Stimulated activated CD4-positive, alpha-beta T cell treated with anti-CD3 and anti-CD28 coated beads, TNF-alpha, amount 100 ng/mL, for 4 hours (primary cell): ENCODE measurements at places on chromosomes 2 and 18.

- DNase-seq = no peak
These were observed 6.8 kb downstream of the CCBE1 start for GRCh38 chr18:59690186-59690982.

- no peak for DNase-seq
These were observed 580.9 kb upstream of the HNMT start for GRCh38 chr2:137383391-137383790.

- peak; percentile 39 for DNase-seq
These were observed 79.7 kb upstream of the MSH2 start for GRCh38 chr2:47323009-47323821.

- no peak for DNase-seq
These were observed 27.7 kb upstream of the KDM3A start for GRCh38 chr2:86413296-86414094.

GRCh38 chr2:232376713-232377112, 1.8 kb upstream of the ALPP start:
- DNase-seq = no peak

DNA sequence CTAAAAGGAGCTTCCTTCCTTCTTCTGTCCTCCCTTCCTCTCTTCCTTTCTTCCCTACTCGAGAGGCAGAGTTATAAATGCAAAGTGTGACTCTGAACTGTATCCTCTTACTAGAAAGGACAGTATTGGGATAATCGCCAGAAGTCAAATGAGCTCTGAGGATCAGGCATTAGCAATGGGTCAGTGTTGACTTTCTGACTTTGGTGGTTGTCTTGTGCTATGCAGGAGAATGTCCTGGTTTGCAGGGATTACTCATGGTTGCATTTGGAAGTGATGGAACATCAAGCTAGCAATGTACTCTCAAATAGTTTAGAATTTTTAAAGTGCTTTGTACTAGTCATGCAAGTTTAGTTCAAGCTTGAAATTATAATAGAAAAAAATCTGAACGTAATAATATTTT, 115.6 kb downstream of the TXNL1 start:
- no peak for DNase-seq

DNA sequence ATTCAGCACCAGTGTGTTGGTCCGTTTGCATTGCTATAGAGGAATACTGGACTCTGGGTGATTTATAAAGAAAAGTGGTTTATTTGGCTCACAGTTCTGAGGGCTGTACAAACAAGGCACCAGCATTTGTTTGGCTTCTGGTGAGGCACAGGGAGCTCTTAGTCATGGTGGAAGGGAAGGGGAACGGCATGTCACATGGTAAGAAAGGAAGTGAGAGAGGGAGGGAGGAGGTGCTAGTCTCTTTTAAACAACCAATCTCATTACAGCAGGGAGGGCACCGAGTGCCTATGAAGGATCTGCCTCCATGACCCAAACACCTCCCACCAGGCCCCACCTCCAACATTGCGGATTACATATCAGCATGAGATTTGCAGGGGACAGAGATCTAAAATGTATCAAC, 143.9 kb upstream of the DLX2 start:
- DNase-seq = no peak

- DNase-seq = no peak
These were observed 38.5 kb downstream of the CYRIA start for GRCh38 chr2:16626997-16627605.

GRCh38 chr2:233811732-233812131, 33.6 kb downstream of the MROH2A start:
- no peak for DNase-seq

- DNase-seq = no peak
These were observed 7.5 kb downstream of the SUCLG1 start for GRCh38 chr2:84451579-84451978.

GRCh38 chr2:120684289-120685065, 51.2 kb upstream of the GLI2 start:
- DNase-seq = no peak

DNA sequence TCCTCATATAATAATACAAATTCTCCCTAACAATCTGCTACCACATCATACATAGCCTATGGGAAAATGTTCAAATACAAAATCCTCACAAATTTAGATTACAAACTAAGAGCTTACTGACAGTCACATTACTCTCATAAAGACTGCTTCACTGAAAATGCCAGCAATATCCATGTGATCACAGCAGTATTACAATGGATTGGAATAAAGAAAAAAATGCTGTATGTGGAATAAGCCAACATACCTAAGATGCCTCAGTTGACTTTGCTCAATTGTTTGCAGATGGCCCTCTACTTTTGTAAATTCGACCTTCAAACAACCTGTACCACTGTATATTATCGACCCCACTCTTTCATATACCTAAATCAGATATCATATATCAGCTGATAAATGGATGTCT, 88.7 kb downstream of the DYM start:
- no peak for DNase-seq

GRCh38 chr2:208012449-208012848, 12.9 kb downstream of the PLEKHM3 start:
- DNase-seq = no peak

- DNase-seq = no peak
These were observed 15.0 kb downstream of the ELAC1 start for GRCh38 chr18:50982802-50983179.

GRCh38 chr2:70344195-70344594, 42.3 kb upstream of the FAM136A start:
- no peak for DNase-seq

DNA sequence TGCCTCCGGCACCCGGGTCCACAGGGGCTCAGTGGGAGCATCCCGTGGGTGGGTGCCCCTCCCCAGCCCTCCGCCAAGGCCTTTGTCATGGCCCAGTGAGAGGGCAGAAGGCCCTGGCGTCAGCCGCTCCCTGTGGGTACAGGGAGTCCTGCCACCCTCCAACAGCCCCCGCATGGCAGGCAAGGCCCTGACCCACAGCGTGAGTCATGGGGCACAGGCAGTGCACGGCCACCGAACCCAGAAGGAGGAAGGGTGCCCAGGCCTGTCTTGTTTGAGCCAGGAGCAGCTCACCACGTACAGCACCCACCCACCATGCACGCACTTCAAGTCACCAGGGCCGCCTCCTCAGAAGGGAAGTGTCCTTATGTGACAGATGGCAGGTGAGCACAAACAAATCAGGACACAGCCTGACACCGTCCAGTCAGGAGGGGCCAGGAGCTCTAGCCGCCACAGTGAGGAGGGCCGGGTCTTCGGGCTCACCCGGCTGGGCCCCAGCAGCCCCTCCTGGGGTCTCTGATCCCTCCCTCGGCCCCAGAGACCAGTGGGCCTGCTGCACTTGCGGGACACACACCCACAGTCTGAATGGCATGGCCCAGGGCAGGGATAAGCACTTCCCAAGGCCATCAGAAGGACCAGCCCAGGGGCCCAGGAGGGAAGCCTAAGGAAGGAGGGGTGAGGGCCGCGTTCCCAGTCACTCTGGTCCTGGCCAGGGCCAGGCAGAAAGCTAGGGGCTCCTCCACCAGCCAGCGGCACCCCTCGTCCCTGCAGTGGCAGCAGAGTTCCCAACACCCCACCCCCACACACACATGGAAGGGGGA, 25.8 kb downstream of the BIN1 start:
- DNase-seq = peak; percentile 31
